ENCODE measurements at places on chromosomes 11 and 22.

GRCh38 chr11:76322942-76323341 is 58.0 kb downstream of the THAP12 start:
- DNase-seq: no peak

GRCh38 chr22:39569066-39569465 is 1.5 kb upstream of the CACNA1I start:
- DNase-seq: no peak

GRCh38 chr22:48380016-48380665 is 1447.5 kb downstream of the BRD1 start:
- no peak for DNase-seq

DNA sequence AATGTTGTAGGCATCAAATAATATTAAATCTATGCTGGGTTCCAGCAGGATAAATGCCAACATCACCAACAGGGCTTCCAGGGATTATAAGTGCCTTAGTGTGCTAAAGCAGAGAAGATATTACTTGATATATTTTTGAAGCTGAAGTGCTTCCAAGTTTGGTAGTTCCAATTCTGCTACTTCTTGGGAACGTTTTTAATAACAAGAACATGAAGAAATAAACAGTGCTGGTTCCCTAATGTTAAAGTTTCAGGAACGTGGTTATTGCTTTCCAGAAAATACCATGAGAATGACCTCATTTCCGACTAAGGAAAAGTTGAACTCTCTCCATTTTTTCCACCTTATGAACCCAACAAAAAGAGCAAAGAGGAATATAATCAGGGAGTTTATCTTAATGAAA is 4.6 kb upstream of the RNF185 start:
- peak; percentile 85 for DNase-seq

- peak; percentile 42 for DNase-seq
Measured at GRCh38 chr11:66542362-66542761, 3.5 kb downstream of the ZDHHC24 start.

GRCh38 chr11:84566671-84567070 is 1060.5 kb downstream of the DLG2 start:
- DNase-seq: no peak

- DNase-seq: peak; percentile 34
Measured at GRCh38 chr11:104916442-104916841, 18.2 kb upstream of the CASP12 start.

- no peak for DNase-seq
Measured at GRCh38 chr11:115126515-115127208, 377.6 kb downstream of the CADM1 start.

DNA sequence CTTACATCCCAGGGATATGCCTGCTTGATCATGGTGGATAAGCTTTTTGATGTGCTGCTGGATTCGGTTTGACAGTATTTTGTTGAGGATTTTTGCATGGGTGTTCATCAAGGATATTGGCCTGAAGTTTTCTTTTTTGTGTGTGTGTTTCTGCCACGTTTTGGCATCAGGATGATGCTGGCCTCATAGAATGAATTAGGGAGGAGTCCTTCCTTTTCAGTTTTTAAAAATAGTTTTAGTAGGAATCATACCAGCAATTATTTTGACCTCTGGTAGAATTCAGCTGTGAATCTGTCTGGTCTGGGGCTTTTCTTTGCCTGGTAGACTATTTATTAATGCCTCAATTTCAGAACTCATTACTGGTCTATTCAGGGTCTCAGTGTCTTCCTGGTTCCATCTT is 362.4 kb downstream of the JRKL start:
- peak; percentile 56 for DNase-seq

- DNase-seq: peak; percentile 91
Measured at GRCh38 chr22:31870890-31871289, 73.4 kb upstream of the YWHAH start.

GRCh38 chr11:122025757-122026156 is 90.3 kb downstream of the BLID start:
- DNase-seq: no peak

- DNase-seq: peak; percentile 99
Measured at GRCh38 chr11:114295676-114296604, at the start of gene NNMT. Gene NNMT (plus strand): TSS chr11:114296399. CDS start chr11:114296557, 158 bp downstream.

- DNase-seq: no peak
Measured at GRCh38 chr11:45915446-45915845, 2.2 kb downstream of the PEX16 start.

GRCh38 chr11:46252373-46252914 is 25.0 kb upstream of the CREB3L1 start:
- no peak for DNase-seq

- no peak for DNase-seq
Measured at GRCh38 chr22:23922921-23923320, 28.7 kb downstream of the MIF start.

- DNase-seq: peak; percentile 49
Measured at GRCh38 chr11:34214961-34215805, 109.8 kb downstream of the NAT10 start.
